RCC 7860 (cell line): ENCODE measurements at places on chromosomes 6 and 20.

DNA sequence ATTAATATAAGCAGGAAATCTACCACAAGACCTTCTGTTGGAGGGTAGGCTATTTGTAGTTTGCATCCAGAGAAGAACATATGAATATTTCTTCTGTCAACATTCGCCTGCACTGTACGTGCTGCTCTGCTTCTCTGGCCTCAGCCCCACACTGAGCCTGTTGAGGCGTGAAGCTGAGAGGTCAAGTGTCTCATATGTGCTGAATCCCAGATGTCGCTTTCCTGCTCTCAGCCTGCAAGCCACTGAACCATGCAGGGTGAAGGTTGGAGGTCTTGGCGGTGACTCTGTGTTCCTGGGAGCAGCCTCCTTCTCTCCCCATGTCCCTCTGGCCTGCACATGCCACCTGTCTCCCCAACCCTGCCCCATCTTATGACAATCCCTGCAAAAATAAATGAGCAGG lies 83.6 kb downstream of the TMEM170B start:
- DNase-seq, result peak; percentile 91

DNA sequence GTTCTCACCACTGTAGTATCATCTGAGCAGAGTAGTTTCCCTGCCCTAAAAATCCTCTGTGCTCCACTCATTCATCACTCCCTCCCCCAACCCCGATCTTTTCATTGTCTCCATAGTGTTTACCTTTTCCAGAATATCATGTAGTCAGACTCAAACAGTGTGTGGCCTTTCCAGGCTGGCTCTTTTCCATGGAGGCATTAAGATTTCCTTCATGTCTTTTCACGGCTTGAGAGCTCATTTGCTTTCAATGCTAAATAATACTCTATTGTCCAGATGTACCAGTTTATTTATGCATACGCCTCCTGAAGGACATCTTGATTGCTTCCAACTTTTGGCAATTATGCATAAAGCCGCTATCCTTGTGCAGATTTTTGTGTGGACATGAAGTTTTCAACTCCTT lies 235.8 kb downstream of the PHACTR1 start:
- DNase-seq, result no peak

GRCh38 chr6:136753624-136754023 lies 38.7 kb downstream of the MAP3K5 start:
- DNase-seq, result no peak

GRCh38 chr6:156111913-156112312 lies 656.3 kb upstream of the NOX3 start:
- no peak for DNase-seq

GRCh38 chr6:89777455-89777854 lies 42.1 kb downstream of the MDN1 start:
- DNase-seq, result no peak

DNA sequence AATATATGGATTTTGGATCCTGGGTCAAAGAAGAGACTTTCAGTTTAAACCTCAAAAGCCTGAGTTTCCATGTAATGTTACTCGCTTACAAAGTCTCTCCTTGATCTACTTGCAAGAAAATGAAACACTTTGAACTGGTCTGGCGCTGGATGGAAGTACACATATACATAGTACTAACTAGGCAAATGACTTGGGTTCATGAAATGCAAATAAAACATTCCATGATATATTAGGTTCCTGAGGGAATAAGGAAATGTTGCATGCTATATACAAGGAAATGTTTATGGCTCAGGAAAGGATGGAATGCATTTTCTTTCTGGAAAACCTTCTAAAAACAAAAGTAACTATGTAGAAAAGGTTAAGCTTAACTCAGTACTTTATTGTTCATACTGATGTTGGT lies 11.4 kb upstream of the TXLNB start:
- DNase-seq, result no peak
